ENCODE measurements at places on chromosomes 2 and 18.

GRCh38 chr2:173056705-173057364 is 18.8 kb upstream of the MAP3K20 start:
- no peak for DNase-seq

- no peak for DNase-seq
These were observed 15.7 kb downstream of the GPC1 start for GRCh38 chr2:240451108-240451611.

- DNase-seq = no peak
These were observed 4.8 kb upstream of the TMEM87B start for GRCh38 chr2:112050316-112050715.

GRCh38 chr2:10601866-10602566 is 87.8 kb downstream of the NOL10 start:
- no peak for DNase-seq

DNA sequence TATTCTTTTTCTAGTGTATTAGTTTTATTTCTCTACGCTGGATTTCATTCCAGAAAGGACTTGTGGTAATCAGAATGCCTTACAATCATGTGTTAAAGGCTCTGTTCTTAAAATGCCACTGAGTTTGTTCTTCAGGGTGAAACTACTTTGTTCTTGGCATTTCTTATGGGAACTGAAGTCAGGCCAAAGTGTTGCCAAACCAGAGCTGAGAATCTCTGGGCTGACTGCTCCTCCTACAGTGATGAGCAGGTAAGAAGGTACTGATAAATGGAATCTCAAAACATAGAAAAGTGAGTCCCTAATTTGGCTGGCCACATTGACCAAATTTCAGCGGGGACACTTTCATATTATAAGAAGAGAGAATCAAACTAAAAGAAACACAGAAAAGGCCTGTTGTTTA is 55.1 kb upstream of the ZNF397 start:
- DNase-seq = no peak

DNA sequence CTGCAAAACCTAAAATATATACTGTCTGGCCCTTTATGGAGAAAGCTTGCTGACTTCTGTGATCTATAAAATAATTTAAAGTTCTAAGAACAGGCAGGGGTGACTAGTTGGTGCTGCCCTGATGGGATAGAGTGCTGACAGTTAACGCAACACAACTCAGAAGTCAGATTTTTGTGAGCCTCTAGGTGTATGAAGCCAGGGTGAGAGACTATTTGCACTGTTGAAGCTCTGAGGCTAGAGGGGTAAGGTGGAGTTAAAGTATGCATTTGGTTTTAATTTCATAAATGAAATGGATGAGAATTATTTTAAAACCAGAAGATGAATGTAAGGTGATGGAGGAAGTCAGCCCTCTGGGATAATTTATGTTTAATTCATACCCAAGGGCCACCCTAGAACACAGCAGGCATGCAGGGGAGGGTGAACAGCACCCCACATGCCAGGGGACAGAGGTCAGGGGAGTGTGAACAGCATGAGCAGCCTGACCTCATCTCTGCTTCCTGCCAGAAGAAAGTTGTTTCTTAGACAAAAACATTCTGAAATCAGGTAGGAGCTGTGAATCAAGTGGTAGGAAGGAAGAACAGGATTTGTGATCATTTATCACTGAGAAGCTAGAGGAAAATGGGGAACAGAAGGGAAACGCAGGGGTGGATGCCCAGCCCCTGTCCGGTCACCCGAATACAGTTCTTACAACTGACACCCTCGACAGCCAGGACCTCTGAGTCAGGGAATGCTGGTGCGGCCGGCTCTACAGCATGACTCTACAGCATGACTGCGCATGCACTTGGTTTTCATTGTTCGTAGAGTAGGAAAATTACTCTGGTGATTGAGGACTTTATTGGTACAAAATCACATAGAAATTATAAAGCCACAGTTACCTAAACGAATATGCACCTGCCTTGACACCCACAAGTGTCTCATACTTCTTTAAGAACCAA is 93.1 kb downstream of the MBP start:
- no peak for DNase-seq
